ENCODE measurements at places on chromosomes 2 and 18.

DNA sequence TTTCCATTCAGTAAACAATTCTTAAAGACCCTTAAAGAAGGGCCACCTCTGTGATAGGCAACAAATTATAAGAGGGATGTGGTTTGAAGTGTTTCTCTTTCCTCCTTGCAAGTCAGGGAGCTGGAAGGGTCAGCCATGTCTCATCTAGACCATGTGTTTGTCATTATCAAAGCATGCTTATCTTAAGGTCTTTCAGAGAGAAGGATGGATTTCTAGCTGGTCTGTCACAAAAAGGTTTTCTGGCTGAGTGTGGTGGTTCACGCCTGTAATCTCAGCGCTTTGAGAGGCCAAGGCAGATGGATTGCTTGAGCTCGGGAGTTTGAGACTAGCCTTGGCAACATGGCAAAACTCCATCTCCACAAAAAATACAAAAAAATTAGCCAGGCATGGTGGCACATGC lies 59.2 kb upstream of the PEX13 start:
- no peaks in the 10 kb centered on the region for H3K27me3 ChIP-seq
- DNase-seq: no peak
- no peaks in the 10 kb centered on the region for H3K4me1 ChIP-seq
- no peaks in the 10 kb centered on the region for H3K36me3 ChIP-seq
- H3K27ac ChIP-seq: no peak overlapping the region

DNA sequence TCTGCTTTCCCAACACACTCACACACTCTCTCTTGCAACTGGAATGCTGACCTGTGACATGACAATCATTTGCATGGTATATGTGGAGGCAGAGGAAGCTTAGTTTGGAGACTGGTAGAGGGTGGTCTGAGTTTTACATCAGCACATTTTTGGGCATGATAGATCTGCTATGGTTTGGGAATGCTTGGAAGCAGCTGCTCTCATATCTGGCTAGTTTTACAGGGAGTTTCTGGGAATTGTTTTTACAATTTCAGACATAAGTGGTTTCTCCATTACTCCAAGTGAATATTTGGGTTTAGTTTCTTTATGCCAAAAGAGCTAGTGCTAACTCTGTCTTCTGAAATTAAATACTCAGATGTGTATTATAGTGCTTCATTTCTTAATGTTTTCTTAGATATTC lies 977.6 kb downstream of the SUCLG1 start:
- H3K27ac ChIP-seq: no peak overlapping the region
- H3K4me1 ChIP-seq: no peaks in the 10 kb centered on the region
- H3K27me3 ChIP-seq: no peaks in the 10 kb centered on the region
- H3K36me3 ChIP-seq: no peaks in the 10 kb centered on the region
- no peak for DNase-seq
- no peak overlapping the region for H3K4me3 ChIP-seq

DNA sequence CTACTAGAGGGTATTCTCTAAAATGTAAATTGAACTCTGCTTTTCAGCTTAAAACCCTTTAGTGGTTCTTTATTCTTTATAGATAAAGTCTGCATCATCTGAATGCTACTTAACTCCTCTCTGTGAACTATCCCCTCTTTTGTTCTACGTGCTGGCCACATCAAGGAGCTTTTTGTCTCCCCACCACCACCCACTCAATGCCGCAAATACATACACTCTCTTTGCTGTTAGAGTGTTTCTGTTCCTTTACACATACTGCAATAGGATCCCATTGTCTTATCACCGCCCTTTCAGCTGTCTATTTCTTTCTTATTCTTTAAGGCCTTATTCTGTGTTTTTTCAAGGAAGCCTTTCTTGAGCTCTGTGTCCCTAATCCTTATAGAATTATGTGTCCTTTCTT lies 83.3 kb downstream of the EML4 start:
- no peak for DNase-seq
- peaks cover 23% of the 10 kb centered on the region for H3K4me1 ChIP-seq
- H3K27ac ChIP-seq: no peak overlapping the region

DNA sequence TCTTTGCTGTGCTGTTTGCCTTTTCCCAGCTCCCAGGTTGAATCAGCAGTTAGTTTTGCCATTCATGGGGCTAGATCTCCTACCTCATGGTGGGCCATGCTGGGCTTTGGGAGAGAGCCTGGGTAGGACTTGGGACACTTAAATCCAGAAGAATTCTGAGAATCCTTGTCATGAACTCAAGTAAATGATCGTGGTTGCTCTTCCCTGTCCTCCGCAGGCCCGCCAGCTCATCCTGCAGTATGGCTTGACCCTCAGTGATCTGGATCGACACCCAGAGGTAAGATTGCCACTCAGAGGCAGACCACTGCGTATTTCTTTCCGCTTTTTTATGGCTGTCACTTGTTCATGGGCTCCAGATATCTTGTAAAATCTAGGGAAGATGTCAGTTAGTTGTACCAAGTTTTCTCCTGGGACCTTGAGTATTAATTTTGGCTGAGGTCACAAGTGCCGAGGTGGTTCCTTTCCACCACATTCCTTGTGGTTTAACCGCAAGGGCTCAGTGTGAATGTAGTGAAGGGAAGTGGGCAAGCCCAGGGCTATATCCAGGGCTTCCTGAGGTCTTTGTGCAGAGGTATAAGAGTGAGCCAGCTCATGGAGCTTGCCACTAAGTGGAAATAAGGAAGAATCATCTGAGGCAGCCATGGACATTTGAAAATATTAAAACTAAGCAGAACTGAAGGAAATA lies 37.7 kb downstream of the RPIA start:
- H3K4me3 ChIP-seq: no peak overlapping the region
- no peaks in the 10 kb centered on the region for H3K36me3 ChIP-seq
- H3K27me3 ChIP-seq: no peaks in the 10 kb centered on the region
